Kidney capillary endothelial cell (primary cell): ENCODE measurements at places on chromosomes 7 and 10.

- DNase-seq: no peak
Observed at GRCh38 chr10:113442336-113442735, 110.5 kb upstream of the HABP2 start.

DNA sequence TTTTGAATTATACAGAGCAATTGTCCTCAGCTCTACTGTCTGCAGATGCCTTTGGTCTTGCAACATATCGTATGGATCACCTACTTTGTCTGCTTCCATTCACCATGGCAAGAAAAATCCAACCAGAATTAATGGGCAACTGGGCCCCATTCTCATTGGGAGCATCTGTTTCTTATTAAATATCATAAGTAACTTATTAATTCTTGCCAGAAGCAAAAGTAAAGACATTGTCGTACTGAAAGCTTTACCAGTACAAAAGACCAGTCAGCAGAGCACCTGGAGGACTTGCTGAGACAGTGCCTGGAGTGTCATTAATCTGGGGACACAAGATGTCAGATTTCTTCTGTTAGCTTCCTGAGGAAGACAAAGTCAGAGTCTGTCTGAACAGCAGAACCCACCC is 404.5 kb downstream of the INHBA start:
- DNase-seq: no peak

GRCh38 chr10:77296534-77297392 is 340.8 kb downstream of the KCNMA1 start:
- DNase-seq: no peak

DNA sequence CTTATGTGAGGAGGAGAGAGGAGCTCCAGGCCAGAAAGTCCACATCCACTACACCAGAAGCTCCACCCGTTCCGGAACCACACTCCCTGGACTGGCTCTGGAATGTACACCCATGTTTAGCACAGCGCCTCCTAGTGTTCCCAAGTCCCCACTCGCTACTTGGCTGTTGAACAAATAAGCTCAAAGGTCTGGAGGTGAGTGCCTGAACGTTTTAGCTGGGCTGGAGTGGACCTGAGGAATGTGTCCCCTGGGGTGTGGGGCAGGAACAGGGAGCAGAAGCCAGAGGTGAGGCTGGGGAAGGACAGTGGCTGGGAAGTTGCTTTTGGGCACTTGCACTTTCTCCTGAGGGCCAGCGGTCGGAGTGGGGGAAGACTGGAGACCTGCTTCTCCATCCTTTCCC is 164.1 kb upstream of the CDCA7L start:
- DNase-seq: no peak

DNA sequence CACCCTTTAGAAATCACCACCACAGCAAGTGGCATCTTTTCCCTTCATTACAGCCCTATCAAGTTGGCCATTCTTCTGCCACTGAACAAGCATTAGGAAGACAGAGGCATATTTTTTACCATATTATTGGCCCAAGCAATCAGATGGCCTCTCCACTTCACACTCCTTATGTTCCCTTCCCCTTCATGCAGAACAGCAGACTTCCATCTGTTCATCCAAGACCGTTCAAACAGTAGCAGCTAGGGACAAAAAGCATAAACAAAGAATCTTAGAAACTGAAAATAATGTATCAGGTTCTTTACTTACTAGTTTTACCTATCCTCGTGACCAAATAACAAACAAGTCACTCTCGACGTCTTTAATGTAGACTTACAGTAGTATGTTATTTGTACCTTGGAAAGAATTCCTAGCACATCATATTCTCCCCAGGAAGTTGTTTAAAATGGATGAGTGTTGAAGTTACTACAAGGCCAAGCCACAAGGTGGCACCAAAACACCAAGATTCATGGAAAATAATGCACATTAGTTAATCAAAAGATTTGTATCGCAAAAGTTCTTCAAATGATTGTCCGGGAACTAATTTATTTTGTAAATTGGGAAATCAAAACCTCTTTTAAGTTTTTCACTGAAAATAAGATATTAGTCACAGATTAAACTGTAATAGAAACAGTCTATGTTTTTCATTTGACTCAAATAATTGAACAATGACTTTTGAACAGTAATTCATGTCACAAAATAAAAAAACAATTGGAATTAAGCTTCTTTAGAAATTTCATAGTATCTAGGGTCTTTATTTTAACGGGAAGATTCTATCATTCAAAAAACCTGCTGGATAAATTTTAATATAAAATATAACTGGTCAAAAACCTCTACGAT is 112.1 kb downstream of the VPS41 start:
- peak; percentile 50 for DNase-seq

GRCh38 chr10:7558036-7558435 is 108.7 kb downstream of the ITIH5 start:
- no peak for DNase-seq

DNA sequence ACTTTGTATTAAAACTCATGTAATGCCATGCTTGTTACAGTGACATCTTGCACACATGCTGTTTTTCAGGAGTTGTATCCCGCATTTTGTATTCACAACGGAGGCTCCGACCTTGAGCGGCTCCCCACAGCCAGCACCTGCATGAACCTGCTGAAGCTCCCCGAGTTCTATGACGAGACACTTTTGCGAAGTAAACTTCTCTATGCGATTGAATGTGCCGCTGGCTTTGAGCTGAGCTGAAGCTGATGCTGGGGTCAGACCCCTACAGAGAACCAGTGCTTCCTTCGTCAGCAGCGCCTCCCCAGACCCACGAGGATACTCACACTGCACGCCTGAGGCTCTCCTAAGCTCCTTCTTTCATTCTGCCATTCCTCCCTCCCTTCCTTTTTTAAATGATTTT is 69.3 kb upstream of the DNAJB6 start:
- DNase-seq: no peak

DNA sequence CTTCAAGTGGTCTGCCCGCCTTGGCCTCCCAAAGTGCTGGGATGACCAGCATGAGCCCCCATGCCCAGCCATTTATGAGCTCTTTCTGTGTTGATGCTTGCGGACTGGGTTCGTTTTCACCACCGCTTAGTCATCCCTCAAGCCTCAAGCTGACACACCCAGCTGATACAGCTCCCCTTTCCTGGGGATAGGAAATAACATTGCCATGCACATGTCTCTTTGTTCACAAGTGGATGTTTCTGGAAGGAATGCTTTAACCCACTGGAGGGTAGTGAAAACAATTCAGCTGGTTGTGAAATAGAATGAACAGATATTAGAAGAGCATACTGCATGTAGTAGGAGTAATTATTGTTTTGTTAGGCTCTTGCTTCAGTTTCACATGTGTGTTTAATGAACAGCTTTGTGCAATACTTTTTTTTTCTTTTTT is 8.5 kb upstream of the METTL27 start:
- peak; percentile 78 for DNase-seq

GRCh38 chr10:14678637-14679036 is 96.1 kb downstream of the FAM107B start:
- no peak for DNase-seq

DNA sequence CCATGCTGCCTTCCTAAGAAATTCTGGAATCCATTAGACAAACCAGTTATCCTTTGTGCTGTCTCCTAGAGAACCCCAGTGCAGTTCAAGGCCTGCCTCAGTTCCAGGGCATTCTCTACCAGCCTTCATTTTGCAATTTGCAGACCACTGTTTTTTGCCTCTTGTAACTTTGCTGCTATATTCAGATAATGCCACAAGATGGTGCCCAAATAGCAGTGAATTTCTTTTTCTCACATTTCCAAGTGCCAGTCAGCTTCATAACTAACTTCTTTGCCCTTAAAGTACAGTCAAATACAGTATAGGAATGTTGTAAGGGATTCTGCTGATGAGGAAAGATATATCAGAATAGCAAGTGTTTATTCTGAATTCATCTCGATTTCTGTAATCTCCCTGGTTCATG is 25.2 kb downstream of the LOXL4 start:
- peak; percentile 6 for DNase-seq

DNA sequence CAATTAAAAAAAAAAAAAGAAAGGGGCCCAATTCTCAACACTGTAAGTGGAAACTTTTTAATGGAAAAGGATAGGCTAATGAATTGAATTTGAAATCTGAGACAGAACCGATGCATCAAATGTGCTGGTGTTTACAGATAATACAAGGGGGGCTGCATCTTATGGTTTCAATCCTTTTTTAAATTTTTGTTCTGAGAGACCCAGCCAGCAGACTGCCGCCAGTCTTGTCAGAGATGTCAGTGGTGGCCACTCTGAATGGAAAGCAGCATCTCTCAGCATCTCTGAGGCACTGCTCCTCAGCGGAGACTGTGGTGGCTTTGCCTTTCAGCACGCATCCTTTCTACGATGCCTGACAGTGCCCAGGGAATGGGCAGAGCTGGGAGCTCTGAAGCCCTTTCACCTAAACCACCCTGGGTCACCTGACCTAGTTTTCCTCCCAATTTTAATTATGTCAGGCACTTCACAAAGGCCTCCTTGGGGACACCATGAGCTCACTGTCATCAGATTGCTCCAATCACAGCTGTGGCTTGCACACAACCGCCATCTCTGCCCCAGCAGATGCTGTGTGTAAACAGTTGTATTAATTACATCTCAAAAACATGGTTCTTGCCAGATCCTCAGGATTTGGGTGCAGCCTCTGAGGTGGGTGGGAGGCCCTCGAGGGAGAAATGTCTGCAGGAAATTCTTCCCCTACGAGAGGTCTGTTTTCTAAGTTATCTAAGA is 81.2 kb downstream of the EGFR start:
- no peak for DNase-seq

- no peak for DNase-seq
Observed at GRCh38 chr10:78785066-78785465, 283.7 kb upstream of the ZMIZ1 start.

DNA sequence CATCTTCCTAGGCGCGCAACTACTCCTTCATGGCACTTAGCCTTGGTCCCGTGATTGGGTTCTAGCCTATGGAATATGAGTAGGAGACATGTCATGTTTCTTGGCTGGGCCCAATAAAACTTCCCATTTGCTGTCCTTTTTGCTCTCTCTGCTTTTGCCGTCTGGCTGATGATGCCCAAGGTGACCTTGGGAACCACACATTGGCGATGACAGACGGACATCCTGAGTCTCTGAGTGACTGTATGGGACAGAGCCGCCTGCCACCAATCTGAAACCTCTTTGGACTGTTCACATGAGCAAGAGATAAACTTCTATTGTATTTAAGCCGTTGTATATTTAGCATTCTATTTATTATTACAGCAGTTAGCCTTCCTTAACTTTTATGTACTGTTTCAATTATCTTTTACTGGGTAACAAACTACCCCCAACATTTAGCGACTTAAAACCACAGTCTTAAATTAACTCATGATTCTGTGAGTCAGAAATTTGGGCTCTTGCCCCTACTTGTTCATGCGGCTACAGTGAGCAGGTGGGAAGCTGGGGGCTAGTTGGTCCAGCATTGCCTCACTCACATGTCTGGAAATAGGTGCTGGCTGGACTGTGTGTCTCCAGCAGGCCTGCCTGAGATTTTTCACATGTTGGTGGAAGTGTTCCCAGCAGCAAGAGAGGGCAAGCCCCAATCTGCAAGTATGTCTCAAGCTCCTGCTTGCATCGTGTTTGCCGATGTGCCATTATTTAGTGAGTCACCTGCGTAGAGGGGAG is 71.7 kb downstream of the NOD1 start:
- DNase-seq: no peak

DNA sequence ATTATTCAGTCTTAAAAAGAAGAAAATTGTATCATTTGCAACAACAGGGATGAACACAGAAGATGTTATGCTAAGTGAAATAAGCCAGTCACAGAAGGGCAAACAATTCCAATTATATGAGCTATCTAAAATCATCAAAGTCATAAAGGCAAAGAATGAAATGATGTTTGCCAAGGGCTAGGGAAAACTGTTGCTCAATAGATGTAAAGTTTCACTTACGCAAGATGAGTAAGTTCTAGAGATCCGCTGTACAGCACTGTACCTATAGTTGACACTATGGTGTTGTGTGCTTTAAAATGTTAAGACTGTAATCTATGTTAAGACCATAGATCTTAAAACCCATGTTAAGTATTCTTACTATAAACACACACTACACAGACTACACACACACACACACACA is 904.6 kb upstream of the LRRN3 start:
- no peak for DNase-seq

GRCh38 chr7:129853661-129854268 is 99.0 kb downstream of the UBE2H start:
- DNase-seq: no peak

DNA sequence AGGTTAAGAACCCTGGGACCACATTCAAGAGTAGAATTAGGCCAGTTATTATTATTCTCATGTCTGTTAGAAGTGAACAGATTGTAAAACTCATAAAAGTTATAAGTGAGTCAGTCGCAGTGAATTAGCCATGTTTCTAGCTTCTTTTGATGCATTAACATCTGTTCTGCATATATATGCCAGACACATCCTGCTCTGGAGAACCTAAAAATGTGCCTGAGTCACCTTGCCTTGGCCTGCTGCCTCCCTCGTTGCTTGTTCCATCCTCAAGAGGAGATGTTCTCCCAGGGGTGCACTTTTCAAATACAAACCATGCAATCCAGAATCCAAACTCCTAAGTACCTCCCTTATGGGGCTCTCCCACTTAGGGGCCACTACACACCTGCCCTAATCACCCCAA is 14.8 kb downstream of the TSPAN12 start:
- DNase-seq: no peak

- DNase-seq: no peak
Observed at GRCh38 chr10:31018962-31019361, 12.7 kb downstream of the ZNF438 start.

- DNase-seq: no peak
Observed at GRCh38 chr7:97285348-97285747, 167.8 kb downstream of the SDHAF3 start.

- no peak for DNase-seq
Observed at GRCh38 chr10:34406463-34407323, 408.4 kb downstream of the PARD3 start.

DNA sequence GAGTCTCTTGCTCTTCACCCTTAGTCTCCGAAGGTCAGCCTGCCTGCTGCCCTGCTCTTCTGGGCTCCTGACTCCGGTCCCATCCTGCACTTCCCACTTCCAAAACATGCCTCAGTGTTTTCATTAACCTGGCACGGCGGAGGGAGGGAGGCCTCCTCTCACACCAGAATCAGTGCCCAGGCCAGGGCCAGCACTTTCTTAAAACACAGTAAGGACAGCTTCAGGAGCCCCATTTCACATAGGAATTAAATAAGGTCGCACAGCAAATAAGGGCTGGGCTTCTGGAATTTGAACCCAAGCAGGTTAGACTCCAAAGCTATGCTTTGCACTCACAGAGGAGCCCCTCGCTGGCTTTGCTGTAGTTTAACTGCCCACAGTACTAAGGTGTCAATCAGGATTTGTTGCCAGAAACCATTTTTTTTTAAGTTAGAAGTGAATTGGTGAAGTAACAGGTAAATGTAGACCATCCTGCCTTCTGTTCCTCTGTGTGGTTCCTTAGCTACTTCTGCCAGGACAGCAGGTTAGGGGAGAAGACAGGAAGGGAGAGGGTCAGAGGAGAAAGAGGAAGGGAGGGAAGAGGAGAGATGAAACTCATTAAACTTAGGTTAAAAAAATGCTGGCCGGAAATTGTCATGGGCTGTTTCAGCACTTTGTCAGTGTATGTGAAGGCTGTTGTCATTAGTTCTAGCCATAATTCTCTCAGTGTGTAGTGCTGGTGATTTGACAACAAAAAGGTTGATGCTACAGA is 1.1 kb downstream of the RASSF4 start:
- DNase-seq: no peak
